ENCODE measurements at places on chromosomes 2 and 18.

DNA sequence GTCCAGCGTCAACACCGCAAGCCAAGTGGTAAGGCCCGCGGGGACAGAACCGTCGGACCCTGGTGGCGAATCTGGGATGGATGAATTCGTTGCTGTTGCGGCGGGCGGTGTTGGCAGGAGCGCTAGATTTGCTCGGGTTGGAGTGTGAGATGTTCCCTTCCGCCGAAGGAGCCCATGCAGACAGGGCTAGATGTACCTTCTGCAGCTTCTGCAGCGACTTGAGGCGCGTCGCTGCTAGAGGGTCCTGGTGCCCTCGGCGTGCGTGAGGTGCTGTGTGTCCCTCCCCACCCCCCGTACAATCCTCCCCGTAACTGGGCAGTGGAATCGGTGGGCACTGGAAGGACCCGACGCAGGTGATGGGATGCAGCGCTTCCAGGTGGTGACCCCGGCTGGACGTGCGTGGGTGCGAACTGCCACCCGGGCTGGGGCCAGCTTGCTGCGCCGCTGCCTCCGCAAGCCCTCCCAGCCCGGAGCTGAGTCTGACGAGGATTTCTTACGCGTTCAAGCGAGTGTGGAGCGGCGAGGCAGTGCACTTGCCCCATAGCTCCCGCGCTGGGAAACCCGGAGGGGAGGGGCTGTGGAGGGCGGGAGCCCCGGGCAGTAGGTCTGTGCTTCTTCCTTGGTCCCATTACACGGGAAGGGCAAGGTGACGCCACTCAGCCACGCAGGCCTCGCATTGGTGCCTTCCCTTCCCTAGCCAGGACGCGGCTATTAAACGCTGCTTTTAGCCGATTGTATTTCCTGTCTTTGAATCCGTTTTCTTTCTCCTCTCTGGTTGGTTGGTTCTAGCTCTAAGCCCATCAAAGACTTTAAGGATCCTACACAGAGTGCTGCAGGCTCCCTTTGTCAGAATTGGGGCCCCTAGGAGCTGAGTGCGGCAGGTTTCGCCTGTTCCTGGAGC, 34.2 kb downstream of the CHRNA1 start:
- peak; percentile 57 for DNase-seq

DNA sequence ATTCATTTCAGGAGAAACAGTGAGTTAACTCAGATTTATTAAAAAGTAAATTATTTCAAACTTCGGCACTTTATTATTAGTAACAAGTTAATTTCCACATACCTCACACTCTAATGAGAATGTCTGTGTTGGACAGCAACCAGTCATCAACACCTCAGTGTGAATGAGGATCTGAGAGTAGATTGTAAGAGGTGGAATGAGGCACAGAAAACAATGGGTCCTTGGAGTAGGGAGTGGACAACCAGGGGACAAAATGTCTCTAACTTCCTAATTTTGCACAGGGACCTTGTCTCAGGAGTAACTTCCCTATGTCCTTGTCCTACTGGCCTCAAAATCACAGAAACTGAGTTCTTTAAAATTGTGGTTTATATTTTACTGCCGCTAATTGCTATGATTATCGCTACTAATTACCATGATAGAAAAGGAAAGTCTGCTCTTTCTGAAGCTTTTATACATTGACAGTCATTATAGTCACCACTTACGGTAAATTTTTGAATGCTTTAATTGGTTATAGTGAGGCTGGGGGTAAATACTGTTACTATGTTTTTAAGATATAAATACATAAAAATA, 82.2 kb upstream of the LRPPRC start:
- no peak for DNase-seq

DNA sequence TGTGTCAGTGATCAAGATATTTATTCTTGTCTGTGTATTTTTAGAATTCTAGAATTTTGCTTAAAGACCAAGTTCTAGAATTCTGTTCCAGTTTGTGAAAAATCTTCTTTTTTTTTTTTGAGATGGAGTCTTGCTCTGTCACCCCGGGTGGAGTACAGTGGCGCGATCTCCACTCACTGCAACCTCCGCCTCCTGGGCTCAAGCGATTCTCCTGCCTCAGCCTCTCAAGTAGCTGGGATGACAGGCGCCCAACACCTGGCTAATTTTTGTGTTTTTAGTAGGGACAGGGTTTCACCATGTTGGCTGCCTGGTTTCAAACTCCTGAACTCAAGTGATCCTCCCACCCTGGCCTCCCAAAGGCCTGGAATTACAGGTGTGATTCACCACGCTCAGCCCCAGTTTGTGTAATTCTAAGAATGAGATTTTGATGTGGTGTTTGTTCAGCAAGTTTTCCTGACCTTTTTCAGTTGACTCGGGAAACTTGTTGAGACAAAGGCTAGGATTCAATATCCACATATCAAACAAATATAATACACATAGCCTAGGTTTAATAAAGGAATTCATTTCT, 3.6 kb downstream of the EIF5B start:
- no peak for DNase-seq

DNA sequence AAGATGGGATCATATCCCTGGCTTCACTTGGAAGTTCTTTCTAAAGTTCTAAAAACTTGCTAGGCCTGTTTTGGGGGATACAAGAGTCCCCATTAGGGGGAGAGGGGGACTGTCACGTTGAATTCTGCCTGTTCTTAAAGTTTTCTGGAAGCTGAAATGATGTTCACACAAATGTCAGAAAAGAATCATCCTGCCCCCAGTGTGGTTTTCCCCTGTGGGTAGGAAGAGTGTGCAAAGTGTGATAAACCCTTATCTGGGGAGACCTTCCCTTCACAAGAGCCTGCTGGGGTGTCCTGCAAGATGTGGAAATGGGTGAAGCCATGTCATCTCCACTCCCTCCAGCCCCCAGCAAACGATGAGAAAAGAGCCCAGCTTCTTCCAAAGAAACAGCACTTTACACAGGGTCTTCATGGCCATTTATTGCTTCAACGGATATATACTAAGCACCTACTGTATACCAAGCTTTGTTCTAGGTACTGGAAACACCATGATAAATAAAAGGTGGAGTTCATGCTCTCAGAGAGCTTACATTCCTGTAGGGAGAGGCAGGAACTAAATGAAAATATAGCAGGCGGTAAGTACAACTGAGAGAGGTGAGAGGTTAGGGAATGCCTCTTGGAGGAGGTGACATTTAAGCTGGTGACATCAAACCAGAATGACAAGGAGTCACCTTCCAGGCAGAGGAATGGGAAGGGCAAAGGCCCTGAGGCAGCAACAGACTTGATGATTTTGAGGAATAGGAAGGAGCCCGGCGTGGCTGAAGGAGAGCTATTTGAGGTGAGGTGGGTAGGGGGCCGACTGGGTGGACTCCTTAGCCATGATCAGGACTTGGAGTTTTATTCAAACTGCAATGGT, 1.6 kb downstream of the MFSD2B start:
- no peak for DNase-seq

DNA sequence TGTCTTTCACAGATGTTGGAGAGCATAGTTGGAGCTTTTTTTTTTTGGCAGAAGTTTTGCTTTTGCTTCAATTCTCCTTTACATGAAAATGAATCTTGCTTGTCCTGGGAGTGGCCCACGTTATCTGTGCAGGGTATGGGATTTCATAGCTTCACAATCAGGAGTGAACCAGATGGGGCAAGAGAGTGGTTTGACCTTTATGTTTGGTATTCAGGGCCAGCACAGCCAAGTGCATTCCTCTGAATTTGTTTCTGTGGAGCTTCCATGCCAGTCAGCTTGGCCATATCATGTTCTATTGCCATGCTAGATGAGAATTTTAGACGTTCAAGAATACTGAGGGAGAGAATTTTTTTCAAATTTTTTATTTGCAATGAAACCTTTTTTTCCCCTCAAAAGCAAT, 116.6 kb downstream of the PRPF40A start:
- no peak for DNase-seq

DNA sequence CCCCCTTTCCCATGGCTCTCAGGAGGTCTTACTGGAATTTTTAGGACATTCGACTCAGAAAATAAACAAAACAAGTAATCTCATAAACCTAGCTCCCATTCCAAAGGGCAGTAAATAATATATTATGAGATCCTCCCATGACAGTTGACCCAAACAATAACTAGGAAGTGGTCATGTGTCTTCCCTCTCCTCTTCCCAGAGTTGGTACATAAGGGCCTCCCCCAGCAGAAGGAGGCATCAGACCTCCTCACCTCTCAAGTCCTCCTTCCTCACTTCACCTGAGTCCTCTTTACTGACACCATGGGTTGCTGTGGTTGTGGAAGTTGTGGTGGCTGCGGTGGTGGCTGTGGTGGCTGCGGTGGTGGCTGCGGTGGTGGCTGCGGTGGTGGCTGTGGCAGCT, at the start of gene SCYGR7:
SCYGR7 (plus strand) TSS at position 301 of the 400 bp plus-strand sequence; CDS start at position 301, 0 bp downstream.
- no peak for DNase-seq

- DNase-seq, result no peak
Measured at GRCh38 chr2:96775160-96775559, 14.5 kb downstream of the CNNM4 start.

DNA sequence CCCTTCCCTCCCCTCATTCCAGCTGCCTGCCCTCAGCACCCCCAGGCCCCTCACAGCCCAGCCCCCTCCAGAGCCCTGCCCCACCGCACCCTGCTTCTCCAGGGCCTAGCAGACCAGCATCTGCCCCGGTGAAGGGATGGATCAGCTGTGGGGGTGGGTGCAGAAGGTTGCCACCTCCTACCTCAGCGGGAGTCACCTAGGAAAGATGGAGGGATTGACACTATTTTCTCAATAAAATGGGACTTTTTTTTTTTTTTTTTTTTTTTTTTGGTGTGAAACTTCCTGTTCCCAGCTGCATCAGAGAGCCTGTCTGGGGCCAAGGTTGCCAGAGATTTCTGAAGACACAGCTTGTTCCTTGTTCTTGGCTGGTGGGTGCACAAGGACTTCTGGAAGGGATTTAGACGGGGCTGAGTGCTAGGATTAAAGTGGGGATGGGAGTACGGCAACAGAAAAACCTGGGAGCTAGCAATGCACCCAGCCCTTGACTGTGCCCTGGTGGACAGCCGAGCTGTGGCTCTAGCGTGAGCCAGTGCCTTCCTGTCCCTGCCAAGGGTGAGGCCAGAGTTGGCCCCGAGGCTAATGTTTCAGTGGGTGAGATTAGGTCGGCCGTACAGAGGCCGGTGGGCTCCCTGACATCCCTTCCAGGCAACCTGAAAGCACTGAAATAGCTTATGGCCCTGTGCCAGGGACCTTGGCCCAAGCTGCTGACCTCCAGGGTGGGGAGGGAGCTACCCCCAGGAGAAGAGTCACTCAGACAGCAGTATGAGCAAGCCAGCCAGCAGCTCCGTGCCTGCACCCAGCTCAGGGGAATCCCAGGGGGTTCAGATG, 4.6 kb downstream of the B3GNT7 start:
- no peak for DNase-seq

- no peak for DNase-seq
Measured at GRCh38 chr2:239468491-239469105, 67.8 kb upstream of the HDAC4 start.

DNA sequence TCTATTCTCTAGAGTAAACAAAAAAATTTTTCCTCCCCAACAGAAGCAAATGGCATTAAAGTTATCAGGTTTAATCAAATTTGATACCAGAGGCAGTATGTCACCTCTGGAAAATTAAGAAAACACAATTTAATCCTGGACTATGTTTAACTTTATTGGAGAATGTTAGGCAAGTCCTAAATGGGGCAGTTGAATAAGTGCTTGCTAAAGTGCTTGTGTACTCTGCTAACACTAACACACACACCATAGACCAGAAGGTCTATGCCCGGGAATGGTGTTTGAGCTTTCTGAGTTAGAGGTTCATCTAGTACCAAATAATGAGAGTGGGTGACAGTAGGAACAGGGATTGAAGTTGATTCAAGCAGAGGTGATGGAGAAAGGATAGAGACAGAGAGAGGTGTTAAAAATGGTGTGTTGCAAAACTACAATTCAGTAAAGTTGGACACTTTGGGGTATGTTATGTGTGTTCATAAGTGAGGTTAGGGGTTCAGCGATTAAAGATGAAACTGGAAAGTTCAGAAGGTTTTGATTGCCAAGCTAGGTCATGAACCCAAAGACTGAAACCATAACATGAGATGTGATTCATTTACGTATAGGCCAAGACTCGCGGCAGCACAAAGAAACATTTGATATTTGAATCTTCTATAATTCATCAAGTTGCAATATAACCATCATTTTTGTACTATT, 40.5 kb upstream of the PEX13 start:
- DNase-seq, result no peak

DNA sequence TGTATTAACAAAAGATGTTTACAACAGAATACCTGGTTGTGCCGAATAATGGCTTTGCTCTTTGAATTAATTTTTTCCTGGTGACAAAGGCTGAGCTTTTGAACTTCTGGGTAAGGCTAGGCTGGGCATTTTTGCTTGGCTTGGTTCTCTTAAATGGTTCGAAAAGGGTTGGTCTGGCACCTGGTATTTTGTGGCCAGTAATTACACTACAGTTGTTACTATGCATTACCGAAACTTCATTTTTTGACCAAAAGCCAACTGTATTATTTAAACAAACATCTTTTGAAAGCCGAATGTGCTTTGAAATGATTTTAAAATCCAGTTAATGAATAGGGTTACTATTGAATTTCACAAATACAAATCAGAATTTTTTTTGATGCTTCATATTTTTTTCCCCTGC, 19.4 kb upstream of the NFE2L2 start:
- DNase-seq, result no peak

DNA sequence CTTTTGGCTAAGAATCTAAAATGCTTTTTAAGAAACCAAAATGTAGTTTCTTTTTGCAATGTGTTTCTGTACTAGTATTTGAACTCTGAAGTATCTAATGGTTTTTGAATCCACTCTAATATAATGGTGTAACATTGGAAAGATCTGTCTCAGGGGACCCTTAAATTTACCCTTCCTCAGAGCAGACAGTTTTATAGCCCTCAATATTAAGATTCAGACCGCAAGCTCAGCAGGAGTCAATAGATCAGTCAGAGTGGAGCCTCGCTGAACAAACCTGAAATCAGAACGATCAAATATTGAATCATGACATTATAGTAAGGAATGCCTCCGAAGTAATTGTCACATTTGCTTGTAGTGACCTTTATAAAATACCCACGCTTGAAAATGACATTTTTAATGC, 18.3 kb downstream of the SGPP2 start:
- DNase-seq, result no peak

GRCh38 chr2:183519371-183520056, 395.3 kb downstream of the NUP35 start:
- DNase-seq, result no peak

DNA sequence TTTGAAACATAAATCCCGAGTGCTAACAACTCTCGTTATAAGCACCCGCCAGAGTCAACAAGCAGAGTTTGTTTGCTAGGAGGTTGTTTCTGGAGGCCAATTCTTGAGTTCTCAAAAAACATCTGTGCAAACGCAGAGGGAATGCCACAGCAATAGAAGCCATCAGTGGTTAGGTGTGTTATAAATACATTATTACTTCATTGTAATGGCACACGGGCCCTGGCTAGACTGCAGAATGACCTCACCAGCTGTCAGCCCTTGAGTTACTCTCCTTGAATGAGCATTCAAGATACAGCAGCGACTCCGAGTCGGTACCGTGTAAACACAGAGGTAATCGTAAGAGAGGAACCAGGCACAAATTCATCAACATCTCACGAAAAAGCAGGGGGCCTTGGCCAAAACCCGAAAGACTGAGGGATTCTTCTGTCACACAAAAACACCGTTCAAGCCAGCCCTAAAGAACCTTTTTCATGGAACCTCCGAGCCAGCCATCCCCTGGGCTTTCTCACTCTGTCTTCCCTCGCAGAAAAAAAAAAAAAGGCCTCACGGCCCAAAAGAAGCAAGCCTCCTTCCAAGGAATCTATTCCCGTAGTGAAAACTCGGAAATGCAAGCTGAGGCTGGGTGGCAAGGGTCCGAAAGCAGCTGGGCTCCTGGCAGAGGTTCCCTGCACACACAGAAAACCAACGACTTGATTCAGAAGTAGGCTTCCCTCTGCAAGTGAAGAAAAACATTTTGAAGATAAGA, 133.7 kb upstream of the MEIS1 start:
- no peak for DNase-seq

- peak; percentile 14 for DNase-seq
Measured at GRCh38 chr2:184597571-184597991, 748 bp upstream of the ZNF804A start.

Measured in activated naive CD8-positive, alpha-beta T cell treated with anti-CD3 and anti-CD28 coated beads, Interleukin-2, amount 10 ng/mL, durations not matched to agents 7 days and 5 days (primary cell).